ENCODE measurements at places on chromosomes 6 and 20. TPM values are rescaled to one million over a fixed set of nuclear protein-coding genes. Genes with fewer than 3 reads are reported as not detected.
A peak's percentile ranks its signal among the peaks of the same experiment; 100 is the strongest.

GRCh38 chr20:5222919-5223634, 93.7 kb downstream of the PROKR2 start:
- no peak for DNase-seq

- no peak for DNase-seq
Observed at GRCh38 chr6:137155830-137156229, 17.6 kb downstream of the IL22RA2 start.

DNA sequence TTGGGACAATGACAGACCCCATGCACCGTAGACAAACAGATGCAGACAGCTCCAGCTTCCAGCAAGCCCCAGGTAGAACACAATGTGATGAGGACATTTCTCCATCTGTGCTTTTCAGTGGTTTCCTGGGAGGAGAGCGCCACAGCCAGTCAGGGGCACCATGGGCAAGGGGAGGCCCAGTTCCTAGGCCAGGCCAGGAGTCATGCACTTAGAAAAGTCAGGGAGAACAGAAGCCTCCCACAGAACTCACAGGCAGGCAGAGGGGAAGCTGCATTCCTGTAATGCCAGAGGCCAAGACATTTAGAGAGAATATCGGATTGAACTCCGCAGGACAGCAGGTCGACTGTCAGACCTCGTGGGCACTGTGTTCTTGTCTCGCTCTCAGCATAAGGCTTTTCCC, 9.2 kb downstream of the SYNDIG1 start:
- peak; percentile 59 for DNase-seq

GRCh38 chr20:15834857-15835256, 738.4 kb downstream of the KIF16B start:
- no peak for DNase-seq

DNA sequence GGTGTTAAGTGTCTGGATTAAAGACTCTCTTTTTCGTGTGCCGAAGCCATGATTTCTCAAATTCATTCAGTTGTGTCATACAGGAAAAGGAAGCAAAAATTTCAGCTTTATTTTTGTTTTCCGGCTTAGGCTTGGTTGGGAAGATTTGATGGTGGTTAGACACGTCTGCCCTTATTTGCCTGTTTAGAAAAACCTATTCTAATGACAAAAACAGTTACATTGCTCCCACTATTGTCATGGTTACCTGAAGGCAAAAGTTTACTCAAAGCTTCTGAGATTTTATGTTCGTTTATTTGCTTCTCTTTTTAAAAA, 982 bp downstream of the DNAJC5 start:
- no peak for DNase-seq

- no peak for DNase-seq
Observed at GRCh38 chr20:24891546-24892393, 57.3 kb upstream of the CST7 start.

- no peak for DNase-seq
Observed at GRCh38 chr6:37582306-37582705, 82.6 kb upstream of the CCDC167 start.

DNA sequence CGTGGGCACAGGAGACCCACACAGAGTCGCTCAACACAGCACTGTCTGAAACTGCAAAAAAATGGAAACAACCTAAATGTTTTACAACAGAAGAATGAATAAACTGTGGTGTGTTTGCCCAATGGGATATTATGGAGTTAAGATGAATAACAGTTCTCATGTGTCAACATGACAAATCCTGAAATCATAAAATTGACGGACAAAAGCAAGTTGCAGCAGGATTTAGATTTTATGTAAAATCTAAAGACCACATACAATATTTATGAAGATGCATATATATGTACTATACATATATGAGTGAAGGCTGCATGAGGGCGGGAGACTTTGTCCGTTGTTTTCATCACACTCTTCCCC, 79.7 kb downstream of the GRM4 start:
- DNase-seq, result no peak

GRCh38 chr6:170288852-170289179, 2.1 kb downstream of the DLL1 start:
- peak; percentile 71 for DNase-seq

DNA sequence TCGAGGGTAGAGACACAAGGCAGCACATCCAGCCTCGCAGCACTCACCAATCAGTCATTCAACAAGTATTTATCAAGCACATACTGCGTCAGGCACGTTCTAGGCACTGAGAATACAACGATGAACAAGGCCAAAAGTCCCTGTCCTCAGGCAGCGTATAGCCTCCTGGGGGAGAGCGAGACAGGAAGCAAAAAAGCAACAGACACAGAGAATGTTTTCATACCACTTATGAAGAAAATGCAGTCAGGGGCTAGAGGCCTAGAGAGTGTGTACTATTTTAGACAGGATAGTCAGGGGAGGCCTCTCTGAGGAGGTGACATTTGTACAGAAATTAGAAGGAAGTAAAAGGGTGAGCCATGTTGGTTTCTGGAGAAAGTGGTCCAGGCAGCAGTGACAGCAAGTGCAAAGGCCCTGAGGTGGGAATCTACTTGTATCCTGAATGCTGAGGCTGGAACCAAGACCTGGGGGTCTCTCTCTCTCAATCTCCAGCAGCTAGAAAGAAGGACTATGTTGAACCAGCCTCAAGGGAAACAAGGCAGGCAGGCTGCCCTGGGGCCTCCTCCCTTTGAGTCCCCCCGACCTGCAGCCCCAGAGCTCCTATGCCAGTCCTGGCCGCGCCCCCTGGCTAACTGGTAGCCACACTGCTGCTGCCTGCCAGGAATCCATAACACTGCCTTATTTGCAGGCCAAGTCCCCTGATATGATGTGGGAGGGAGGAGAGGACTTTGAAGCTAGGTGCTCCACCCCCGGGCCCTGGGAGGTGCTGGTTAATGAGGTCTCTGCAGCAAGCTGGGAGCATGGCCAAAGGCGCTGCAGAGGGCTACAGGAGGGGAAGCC, 151.2 kb downstream of the GRM4 start:
- DNase-seq, result peak; percentile 76

DNA sequence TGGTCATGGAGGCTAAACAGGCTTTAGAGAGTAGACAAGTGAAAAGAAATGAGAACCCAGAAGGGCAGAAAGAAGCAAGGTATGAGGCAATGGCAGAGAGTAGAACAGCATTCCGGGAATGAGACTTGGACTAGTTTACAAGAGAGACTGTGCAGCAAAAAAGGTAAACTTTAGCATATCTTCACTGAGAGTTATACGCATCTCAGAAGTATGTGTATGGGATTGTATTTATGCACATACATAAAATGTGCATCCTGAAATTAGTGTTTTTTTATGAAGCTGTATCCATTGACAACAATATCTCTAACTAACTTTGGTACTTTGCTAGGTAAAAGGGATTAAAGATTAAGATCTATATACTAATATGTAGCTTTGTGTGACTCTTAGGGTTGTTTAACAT, 753.6 kb downstream of the BCKDHB start:
- DNase-seq, result no peak

The FAM135A gene
- 11.6 TPM for total RNA-seq

The SLC22A1 gene
- total RNA-seq, result 3.4 TPM

The UQCC2 gene
- total RNA-seq, result 47.0 TPM

The SLPI gene
- total RNA-seq, result 16.5 TPM

The MAFB gene
- 86.0 TPM for total RNA-seq

The CDC40 gene
- 19.2 TPM for total RNA-seq

The WFDC2 gene
- total RNA-seq, result not detected
